Midbrain (tissue), 1 donor: ENCODE measurements at places on chromosomes 13 and 19.

DNA sequence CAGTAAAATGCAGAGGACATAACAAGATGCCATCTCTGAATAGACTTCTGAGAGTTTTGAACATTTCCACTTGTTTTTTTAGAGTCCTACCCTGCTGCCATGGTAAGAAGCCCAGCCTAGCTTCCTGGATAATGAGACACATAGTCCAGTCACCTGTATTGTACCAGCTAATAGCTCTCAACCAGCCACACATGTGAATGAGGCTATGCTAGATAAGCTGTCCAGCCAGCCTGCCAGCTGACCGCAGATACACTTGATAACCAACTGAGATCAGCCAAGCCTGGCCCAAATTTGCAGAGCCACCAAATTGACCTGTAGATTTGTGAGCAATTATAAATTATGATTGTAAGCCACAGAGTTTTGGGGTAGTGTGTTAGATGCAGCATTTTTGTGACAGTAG lies 10.7 kb downstream of the RFXAP start:
- no peak for DNase-seq

DNA sequence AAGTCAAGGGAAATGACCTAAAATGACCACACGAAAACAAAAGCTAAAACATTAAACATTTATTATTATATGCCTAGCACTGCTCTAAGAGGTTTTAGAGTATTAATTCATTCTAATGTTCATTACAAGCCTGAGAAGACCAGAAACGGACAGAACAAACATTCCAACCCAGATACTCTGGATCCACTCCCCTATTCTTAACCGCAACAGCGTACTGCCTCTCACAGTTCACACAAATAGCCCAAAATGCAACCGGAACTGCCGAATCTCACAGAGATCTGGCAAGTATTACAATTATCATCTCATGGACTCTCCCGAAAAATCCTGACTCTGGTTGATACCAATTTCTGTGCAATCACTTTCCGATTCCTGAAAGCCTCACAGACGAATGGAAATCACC lies 1.4 kb downstream of the ZNF780B start:
- DNase-seq: no peak

DNA sequence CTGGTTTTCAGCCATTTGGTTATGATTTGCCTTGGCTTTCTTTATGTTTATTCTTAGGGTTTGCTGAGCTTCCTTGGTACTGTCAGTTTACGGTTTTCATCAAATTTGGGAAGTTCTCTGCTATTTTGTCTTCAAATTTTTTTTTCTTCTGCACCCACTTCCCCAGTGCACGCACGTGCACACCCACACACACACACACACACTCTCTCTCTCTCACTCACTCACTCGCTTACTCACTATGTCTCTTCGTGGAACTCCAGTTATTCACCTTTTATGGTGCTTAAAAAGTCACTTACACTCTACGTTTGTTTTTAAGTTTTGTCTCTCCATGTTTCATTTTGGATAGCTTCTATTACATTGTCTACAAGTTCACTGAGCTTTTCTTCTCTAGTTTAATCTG lies 7.1 kb downstream of the AKAP11 start:
- no peak for DNase-seq

DNA sequence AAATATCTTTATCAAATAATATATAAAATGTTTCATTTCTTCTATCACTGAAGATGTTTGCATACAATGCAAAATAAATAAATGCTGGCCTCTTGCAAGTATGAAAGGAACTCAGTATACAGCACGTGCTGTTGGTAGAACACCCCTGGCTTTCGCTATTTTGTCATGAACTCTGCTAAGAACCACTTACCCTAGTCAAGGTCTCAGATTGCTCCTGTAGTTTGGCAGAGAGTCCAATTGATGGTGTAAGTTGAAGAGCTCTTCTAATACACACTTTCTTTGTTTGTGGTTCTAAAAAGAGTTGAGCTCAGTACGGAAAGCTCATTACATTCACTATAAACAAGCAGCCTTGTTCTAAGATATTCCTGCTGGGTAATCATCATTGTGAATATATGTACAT lies 1258.9 kb downstream of the EFNB2 start:
- DNase-seq: no peak

DNA sequence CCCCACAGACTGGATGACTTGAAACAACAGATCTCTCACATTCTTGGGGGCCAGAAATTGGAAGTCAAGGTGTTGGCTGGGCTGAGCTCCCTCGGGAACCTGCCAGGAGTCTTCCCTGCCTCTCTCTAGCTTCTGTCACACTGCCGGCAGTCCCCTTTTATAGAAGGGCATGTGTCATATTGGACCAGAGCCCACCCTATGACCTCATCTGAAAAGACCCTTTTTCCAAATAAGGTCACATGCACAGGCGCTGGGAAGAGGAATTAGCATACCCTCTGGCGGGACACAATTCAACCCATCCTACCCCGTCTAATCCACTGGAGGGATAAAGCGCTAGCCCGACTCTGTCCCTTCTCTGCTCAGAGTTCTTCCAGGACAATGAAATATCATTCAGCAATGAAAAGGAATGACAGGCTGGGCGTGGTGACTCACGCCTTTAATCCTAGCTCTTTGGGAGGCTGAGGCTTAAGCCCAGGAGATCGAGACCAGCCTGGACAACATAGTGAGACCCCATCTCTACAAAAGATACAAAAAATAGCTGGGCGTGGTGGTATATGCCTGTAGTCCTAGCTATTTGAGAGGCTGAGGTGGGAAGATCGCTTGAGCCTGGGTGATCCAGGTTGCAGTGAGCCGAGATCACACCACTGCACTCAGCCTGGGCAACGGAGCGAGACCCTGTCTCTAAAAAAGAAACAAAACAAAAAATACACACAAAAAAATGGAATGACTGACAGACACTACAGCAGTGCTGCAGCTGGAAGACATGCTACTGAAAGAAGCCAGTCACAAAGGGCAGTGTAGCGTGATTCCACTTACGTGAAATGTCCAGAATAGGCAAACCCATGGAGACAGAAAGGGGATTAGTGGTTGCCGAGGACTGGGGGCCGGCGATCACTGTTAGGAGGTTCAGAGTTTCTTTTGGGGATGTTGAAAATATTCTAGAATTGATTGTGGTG lies 28.5 kb downstream of the MEIS3 start:
- no peak for DNase-seq

- no peak for DNase-seq
These were observed 7.7 kb upstream of the LRFN3 start for GRCh38 chr19:35928507-35928906.
